Activated CD4-positive, alpha-beta T cell treated with anti-CD3 and anti-CD28 coated beads, Interleukin-2, amount 10 ng/mL, durations not matched to agents 24 days and 14 days (primary cell): ENCODE measurements at places on chromosomes 5 and 9.

DNA sequence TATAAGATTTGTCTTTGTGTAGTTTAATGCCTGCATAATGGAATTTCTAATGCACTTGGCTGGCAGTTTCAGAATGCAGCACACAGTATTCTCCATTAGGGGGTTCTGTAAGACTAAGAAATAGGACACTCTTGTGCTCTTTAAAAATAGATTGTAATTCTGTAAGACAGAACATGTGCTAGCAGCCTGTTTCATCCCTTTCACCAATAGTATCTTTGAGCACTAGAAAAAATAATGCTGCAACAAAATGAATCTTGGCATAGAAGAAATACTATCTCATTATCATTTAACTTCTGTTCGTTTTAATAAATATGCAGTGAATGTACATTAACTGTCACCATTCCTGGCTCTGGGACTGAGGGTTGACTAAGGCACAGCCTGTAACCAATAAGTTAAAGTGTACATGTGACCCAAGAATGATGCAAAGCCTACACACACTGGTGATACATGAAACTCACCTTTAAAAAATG, 23.8 kb upstream of the ZNF622 start:
- no peak for DNase-seq

DNA sequence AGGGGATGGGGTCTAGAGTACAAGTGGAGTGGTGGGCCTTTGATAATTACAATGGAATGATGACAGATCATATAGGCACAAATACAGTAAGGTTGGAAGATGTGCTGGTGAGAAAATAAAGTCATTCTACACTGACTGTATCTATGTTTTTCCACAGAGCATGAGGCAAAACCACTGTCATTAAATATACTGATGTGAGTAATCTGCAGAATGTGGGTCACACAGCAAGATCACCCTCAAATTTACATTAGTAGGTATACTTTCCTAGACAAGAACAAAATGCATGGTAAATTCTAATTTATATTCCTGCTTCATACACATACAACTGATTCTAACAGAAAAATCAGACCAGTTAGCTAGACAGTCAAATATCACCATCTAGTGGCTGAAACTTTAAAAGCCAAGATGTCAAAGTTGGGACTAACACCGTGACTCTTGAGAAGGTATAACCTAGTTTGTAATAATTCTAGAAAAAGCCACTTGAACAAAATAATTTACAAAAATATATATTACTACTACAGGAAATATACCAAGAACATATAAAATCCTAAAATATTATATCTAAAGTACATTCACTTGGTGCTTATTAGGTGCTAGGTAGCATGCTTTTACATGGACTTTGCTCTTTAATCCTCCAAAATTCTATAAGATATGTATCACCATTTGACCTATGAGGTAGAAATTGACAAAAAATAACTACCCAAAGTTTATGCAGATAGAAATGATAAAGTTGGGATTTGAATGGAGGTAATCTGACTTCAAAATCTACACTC, 19.5 kb downstream of the TTC33 start:
- peak; percentile 77 for DNase-seq

- DNase-seq = no peak
These were observed 159.4 kb downstream of the FBN2 start for GRCh38 chr5:128378632-128379031.

DNA sequence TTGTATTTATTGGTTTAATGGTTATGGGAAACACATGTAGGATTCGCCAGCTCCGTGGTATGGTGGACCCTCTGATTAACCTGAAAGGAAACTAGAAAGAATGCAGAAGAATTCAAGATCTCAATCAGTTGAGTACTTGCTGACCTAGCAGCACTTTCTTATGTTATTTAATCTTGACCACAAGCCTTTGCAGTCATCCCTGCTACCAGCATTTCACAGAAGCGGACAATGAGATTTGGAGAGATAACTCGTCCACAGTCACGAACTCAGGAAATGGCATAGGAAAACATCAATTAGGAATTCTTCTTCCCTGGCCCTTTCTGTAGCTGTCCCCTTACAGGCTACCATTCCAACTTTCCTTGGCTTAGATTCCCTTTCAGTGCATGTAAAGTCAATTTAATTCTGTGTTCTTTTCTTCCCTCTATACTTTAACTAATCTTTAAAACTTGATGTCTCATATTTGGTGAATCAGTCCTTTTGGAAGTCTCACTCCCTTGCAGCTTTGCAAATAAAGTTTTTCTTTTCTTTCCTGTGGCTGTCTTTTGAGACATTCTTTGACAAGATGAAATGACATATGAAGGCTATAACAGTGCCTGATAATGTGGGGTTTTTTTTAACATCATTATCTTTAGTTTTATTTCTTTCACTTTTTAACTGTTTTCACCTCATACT, 1.3 kb upstream of the SLC44A1 start:
- no peak for DNase-seq

DNA sequence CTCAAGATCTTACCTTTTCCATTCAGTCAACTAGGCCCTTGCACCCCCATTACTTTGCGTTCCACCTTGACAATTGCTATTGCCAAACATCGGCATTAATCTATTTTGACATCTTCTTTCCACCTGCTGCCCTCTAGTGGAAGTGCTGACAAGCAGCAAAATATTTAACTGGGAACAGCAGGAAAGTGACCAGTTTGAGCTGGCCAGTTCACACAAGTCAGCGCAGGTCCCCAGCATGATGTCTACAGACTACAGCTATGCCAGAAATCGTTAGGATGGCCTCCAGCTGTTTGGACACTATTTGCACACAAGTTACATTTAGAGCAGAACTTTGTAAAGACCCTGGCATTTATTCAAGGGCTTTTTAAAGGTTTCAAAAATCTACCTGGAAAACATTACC, 160.1 kb downstream of the GHR start:
- DNase-seq = peak; percentile 80

- no peak for DNase-seq
These were observed 41.8 kb upstream of the UGCG start for GRCh38 chr9:111854799-111855198.

DNA sequence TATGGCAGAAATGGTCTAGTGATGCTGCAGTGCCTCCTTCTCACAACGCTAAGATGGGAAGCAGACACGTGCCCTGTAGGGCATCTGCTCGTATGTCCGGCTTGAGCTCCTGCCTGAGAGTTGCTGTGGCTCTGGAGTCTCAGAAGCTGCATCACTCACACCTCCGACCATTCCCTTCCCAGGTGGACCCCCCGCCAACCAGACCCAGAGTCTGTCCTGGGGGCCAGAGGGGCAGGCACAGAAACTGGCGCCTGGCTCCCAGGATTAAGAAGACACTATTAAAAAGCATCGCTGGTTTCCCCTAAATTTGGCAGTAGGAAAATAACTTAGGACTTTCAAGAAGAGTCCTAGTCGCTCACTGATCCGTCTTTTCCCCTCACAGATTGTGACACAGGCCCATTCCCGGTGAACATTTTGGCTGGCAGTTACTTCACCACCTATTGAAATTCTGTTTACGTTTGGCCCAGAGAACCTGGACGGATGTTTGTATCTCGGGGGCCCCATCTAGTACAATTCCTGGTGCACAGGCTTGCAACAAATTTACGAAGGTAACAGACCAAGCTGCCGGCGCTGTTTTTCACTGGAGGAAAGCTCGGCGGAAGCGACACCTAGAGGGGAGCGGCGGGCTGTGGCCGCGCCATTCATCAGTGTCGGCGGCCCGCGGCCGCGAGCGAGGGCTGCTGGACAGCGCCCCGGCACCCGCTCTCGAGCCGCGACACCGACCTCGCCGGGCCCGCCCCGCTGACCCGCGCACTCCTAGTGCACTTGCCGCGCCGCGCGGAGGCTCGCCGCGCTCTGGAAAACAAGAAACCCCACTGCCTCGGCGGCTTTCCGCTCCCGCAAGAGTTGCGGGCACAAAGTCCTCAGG, 1.6 kb downstream of the FSTL4 start:
- peak; percentile 76 for DNase-seq

DNA sequence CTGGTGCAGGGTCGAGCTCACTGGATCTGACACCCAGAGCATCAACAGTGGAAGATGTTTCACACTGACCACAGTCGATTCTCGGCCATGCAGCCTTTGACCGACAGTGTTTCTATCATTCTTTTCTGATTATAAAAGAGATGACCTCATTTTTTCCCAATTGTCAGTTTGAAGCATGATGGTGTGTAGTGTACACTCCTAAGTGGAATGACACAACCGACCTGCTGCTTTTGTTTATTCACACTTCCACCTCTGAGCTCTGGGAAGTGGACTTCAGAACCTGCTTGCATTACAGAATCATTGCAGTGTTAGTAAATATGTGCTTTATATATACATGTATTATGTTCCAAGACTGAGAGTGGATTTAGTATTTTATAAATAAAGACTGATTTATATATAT, 128.6 kb downstream of the IRX2 start:
- no peak for DNase-seq

DNA sequence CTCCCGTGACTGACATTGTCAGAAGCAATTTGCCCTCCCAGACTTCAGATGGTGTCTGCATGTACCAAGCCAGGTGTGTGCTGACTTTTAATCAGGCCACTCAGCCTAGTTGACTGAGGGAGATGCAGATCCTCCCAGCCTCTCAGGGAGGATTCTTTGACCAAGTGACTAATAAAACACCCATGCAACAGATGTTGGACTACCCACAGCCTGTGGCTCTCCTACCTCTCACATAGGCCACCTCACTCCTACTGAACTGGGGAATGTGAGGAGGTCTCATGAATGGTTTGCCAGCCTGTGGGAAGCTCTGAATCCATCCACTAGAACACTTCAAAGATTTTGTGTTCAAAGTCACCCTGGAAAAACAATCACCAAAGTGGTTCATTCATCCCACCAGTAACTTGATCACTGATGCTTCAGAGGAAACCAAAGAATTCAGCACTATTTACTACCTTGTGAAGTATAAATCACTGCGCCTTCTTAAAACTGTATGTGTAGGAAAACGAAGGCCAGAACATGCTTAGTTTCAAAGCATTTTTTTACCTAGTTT, 80.1 kb downstream of the ESM1 start:
- DNase-seq = no peak

DNA sequence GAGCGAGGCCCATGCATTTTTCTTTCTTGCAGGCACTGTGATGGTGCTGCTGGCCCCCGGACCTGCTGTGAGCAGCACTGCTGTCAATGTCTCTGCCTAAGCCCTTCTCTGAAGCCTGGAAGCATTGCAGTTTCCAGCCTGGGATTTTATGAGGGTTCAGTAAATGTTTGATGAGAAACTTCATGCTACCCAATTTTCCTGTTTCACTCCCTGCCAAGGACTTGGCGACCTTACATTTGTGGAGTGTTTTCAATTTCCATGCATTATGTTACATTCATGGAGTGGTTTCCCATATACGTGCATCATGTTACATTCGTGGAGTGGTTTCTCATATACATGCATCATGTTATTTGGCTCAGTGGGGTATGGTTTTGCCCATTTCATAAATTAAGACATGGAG, 90.7 kb upstream of the PTCH1 start:
- DNase-seq = no peak

DNA sequence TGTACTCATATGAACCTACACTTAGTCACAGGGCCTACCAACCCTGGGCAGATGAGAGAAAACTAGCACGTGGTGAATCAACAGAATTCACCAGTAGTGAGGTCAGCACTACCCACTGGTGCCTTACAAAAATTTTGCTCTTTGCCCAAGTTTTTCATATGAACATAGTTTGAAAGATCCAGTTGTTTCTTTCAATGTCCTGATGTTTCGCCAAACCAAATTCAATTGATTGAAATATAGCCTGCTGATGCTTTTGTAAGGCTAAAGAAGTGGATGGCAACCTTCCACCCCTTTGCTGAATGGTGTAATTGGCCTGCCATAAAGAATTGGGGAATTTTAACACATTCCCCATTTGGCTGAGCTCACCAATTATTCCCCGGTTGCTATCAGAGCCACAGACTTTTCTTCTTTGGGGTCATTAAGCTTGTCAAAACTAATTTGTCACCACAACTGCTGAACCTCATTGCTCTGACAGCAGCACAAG, 339.2 kb downstream of the GLIS3 start:
- no peak for DNase-seq

GRCh38 chr9:111375817-111376564, 46.0 kb upstream of the OR2K2 start:
- no peak for DNase-seq

- DNase-seq = no peak
These were observed 31.2 kb downstream of the FGF18 start for GRCh38 chr5:171450423-171451331.

DNA sequence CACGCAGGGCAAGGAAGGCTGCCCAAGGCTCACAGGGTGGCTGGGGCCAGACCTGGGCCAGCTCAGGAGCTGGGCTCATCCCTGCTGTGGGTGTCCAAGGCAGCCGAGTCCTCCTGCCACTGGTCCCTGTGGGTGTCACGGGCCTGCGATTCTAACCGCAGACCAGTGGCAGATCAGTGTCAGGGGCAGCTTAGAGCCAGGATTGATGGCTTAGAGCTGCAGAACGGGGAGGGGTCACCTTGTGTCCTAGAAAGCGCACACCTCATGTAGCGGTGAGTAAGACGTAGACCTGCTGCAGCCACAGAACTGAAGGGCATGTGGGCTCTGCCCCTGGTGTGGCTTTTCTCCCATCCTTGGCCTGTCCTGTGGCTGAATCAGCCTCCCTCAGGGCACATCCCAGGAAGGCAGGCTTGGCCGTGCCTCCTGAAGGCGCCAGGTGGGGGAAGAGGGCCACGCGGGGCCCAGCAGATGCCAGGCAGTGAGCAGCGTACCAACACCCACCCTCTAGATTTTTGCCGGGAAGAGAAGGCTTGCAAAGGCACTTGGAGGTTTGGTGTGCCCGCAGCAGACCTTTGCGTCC, 78.3 kb upstream of the FCN2 start:
- DNase-seq = no peak

DNA sequence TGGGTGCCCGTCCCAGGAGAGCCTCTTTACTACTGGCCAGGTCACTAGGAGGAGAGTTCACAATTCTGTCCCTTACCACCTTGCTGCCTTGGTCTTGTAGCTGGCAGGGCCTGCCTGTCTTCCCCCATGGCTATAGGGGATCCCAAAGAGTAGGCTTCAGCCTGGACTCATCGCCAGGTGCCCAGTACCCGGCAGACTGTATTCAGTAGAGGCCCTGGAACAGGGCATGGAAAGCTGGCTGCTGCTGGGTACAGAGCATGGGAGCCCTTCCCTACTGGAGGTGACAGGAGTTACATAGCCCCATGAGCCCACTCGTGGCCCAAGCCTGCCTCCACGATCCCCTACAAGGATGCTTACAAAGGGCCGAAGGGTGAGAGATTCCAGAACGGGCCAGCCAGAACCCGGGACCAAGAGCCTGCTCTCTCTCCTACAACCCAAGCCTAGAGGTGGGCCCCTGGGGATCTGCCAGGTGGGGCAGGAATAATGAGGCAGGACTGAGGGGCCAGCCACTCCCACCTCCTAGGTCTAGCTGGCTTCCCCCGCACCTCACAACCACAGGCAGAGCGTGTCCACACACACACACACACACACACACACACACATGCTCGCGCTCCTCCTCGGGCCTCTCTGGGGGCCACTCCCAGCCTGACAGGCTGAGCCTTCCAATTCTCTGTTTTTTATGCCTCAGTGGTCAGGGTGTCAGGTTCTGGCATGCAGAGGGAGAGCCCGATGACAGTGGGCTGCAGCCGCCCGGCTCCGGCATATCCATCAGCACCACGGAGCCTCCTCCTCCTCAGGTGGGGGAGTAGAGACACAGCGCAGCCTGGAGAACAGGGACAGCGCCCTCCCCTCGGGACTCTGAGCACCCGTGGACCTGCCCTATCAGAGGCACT, 186.0 kb downstream of the PAX5 start:
- DNase-seq = no peak

- no peak for DNase-seq
These were observed 14.0 kb downstream of the ARL15 start for GRCh38 chr5:54296386-54296785.
